ENCODE measurements at places on chromosomes 5 and 9.

DNA sequence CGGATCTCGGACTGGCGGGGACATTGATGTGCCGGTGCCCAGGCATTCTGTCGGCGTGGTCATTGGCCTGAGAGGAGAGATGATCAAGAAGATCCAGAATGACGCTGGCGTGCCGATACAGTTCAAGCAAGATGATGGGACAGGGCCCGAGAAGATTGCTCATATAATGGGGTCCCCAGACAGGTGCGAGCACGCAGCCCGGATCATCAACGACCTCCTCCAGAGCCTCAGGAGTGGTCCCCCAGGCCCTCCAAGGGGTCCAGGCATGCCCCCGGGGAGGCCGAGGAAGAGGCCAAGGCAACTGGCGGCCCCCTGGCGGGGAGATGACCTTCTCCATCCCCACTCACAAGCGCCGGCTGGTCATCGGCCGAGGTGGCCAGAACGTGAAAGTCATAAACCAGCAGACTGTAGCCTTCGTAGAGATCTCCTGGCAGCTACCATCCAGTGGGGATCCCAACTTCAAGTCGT lies 106.5 kb upstream of the MTAP start:
- DNase-seq = no peak

- no peak for DNase-seq
These were observed 63.3 kb upstream of the DAPK1 start for GRCh38 chr9:87434366-87434765.

DNA sequence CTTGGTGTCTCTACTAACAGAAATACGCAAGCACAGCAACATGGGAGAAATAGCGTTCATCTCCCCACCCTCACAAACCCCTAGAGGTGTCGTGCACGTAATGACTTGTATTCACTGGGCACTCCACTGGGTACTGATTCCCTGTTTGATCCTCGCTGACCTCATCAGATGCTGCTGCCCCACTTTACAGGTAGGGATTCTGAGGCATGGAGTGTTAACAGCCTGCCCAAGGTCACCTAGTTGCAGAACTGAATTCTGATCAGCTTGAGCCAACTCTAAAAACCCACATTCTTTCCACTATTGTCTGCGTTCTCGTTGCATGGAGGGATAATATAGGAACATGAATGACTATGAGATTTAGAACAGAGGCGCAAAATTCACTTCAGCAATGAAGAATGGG lies 96.3 kb downstream of the TRIO start:
- no peak for DNase-seq

DNA sequence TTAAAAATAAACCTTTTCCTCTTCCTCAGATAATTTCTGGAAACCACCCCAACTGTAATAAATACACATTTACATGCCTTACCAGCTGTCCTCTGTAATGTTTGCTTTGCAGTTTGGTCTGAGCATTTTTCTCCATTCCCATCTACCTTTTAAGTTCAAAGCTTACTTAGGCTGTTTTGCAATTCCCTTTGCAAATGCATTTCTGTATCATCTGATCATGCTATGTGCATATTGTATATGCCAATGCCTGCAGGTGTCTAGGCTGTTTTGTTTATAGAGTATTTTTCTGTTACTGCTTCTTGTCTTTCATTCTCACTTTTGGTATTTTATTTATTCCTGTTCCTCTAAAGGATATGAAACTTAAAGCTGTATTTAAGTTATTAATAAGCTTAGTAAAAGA lies 86.3 kb downstream of the SLC44A1 start:
- no peak for DNase-seq

DNA sequence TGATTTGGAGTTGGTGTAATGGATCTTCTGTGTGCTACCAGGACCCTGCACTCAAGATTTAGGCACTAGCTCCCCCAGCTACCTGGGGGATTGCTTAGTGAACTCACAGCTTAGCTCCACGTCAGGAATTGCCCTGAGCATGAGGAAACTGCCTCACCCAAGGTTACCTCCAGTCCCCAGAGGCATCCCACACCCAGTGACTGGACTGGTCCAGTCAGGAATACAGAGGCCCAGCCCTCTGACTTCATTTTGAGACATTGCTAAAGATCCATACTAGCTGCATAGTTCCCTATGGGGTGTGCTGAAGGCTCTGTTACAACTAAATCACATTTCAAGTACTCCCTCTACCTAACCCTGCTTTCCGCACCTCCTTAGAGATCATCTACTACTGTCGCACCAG lies 364.7 kb downstream of the EFNA5 start:
- no peak for DNase-seq

DNA sequence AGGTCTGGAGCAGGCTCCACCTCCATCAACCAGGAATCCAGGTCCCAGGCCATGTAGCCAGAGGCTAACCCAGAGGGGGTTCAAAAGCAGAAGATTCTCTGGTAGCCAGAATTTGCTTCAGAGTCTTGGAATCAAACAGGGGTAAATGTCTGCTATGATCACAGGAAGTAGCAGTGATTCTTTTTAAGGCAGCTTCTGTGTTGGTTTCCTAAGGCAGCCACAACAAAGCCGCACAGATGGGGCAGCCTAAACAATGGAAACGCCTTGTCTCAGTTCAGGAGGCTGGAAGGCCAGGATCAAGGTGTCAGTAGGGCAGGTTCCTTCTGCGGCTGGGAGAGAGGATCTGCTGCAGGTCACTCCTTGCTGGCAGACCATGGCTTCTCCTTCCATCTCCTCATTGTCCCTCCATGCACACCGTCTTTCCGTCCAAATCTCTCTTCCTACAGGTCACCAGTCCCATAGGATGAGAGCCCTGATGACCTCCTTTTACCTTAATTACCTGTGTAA lies 167.3 kb downstream of the ROR2 start:
- DNase-seq = no peak

DNA sequence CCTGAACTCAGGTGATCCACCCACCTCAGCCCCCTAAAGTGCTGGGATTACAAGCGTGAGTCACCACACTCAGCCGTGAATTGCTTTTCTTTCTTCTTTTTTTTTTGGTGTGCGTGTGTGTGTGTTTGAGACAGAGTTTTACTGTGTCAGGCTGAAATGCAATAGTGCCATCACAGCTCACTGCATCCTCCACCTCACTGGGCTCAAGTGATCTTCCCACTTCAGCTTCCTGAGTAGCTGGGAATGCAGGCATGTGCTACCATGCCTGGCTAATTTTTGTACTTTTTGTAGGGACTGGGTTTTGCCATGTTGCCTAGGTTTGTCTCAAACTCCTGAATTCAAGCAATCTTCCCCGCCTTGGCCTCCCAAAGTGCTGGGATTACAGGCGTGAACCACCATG lies 113.7 kb upstream of the HAPLN1 start:
- DNase-seq = no peak

DNA sequence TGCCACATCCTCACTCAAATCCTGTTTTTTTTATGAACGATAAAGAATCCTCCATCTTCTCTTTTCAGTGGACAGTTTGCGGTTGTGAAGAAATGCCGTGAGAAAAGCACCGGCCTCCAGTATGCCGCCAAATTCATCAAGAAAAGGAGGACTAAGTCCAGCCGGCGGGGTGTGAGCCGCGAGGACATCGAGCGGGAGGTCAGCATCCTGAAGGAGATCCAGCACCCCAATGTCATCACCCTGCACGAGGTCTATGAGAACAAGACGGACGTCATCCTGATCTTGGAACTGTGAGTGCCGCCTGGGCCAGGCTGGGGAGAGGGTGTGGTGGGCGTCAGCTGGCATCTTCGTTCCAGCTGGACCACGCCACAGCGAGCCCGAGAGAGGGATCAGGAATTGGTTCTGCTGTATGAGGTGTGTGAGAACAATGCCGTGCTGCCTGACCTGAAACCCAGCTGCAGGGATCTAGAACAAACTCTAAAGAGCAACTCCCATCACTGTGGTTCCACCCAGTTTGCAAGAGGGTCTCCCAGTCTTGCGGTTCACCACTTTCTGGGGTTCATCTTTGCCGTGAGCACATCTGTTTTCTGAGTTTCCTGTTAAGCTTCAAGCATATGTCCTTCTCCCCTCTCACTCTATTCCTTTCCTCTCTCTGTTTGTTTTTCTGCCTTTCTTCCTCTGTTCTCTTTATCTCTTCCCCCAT lies 107.4 kb downstream of the DAPK1 start:
- DNase-seq = no peak

- DNase-seq = no peak
These were observed 2188.5 kb upstream of the WWC1 start for GRCh38 chr5:166102947-166103346.

GRCh38 chr9:6543204-6543603 lies 102.3 kb downstream of the GLDC start:
- DNase-seq = no peak

DNA sequence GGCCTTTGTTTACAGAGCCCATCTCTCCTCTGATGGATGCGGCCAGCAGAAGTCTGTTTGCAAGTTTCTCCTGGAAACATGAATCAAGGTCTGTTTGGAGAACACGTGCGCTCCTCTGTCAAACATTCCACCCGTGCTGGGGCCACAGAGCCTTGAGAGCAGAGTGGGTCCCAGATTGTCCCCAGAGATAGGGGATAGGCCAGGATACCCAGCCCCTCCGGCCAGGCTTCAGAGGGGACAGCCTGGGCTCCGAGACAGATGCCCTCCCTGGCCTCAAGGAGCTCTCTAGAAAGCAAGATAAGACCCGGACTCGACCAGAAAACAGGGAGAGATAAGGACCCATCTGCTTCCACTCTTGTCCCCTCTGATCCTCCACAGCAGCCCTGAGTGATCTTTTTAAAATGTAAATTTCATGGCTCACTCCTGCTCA lies 40.4 kb upstream of the HAND1 start:
- no peak for DNase-seq

GRCh38 chr9:112097712-112098688 lies 77.1 kb downstream of the SUSD1 start:
- peak; percentile 86 for DNase-seq

DNA sequence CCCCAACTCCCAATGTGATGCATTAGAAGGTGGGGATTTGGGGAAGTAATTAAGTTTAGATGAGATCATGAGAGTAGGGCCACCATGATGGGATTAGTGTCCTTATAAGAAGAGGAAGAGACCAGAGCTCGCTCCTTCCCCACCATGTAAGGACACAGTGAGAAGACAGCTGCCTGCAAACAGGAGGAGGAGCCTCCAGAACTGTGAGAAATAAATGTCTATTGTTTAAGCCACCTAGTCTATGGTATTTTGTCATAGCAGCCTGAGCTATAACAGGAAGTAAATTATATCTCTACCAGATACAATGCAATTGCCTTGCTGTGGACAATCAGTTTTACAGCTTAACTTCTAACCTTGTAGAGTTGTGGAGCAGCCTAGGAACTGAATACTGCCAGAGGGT lies 58.0 kb downstream of the ANKRD33B start:
- DNase-seq = no peak

DNA sequence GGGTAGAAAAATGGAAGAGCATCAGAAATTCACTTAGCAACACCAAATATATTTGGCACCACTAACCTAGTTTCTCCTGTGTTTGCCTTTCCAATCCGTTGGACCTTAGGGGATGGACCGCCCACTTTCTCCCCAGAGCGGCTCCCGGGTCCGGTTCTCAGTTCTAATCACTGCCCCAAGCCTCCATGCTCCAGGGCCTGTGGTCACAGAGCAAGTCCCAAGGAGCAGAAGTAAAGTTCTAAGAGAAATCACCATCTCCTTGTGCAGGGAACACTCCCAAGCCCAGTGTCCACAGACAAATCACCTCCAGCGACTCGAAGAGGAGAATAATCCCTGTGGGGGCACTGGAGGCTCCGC lies 728 bp upstream of the SLC1A1 start:
- no peak for DNase-seq

GRCh38 chr5:160291467-160291866 lies 20.9 kb downstream of the CCNJL start:
- no peak for DNase-seq

DNA sequence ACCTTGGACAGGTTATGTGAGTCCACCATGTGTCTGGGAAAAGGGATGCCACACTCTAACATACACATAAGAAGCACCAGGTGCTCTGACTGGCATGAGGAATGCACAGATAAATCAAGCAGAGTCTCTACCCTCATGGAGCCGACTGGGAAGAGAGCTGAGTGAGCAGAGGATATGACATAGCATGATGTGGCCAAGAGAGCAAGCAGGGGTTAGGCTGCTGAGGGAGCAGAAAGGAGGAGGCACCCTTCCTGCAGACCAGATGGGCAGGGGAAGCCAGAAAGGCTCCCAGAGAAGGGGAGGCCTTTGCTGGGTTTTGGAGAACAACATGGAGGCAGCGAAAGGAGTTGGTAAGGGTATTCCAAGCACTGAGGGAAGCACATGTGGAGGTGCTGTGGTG lies 223.1 kb downstream of the GNA14 start:
- DNase-seq = no peak

DNA sequence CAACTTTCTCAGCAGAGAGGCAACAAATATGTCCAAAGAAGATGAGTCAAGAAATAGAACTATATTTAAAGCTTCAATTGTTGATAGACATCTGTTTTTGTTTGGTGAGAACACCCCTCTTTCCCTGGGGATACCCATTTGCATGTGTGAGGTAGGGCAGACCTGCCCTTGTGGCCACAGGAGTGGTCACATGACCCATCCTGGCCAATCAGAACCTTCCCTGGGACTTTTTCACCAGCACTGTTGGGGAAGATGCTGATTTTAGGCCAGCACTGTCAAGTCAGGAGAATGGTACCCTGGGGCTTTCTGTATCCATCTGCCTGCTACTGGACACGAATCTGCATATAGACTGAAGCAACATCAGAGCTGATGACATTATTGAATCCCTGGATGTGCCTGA lies 211.2 kb downstream of the CDK5RAP2 start:
- peak; percentile 48 for DNase-seq

GRCh38 chr9:19160085-19160484 lies 32.8 kb upstream of the PLIN2 start:
- DNase-seq = no peak

DNA sequence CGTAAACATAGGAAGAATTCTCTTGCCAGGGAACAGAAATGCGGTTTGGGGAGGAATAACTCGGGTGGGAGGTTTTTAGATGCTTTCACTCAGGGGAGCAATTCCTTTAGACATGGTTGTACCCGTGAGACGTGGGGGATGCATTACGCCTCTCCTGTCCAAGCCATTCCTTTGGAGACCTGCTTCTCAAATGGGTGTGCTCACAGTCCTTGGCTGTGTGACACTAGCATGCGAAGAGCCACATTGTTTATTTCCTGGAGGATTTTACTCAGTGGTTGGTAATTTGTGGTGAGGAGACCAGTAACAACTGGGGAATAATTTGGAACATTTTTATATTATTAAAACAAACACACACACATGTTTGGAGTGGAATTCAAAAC lies 18.5 kb downstream of the COL15A1 start:
- no peak for DNase-seq

DNA sequence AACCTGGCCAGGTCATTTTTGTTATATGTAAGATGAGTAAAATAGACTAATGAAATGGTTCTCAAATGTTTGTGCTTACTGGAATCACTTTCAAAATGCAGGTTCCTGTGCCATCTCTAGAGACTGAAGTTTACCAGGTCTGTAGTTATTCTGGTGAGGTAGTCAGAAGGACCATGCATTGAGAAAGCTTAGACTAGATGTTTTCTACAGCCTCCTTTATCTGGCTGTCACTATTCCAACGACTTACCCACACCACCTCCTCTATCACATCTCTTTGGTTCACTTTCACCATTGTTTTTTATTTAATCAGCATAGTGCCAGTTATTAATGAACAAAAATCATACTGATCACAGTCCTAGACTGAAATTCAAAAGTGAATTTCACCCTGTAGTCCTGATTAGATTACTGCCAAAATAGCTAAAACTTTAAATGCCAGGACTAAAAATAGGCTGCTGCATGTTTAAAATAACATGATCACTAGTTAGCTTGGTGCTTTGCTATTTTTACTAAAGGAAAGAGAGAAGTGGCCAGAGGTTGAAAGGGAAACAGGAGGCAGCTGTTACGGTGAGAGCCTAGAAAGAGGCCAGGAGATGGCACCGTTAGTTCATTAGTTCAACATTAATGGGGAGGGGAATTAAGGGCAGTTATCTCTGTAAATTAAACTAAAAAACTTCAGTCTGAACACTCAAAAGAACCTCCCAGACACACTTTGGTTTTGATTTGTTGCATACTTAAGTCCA lies 13.9 kb upstream of the FNIP1 start:
- DNase-seq = peak; percentile 59
